ENCODE measurements at places on chromosomes 6 and 20.
A peak's percentile ranks its signal among the peaks of the same experiment; 100 is the strongest.

- peak; percentile 65 for DNase-seq
These were observed 90.9 kb downstream of the FOXO3 start for GRCh38 chr6:108651340-108652227.

GRCh38 chr6:38730140-38730862 lies 15.2 kb downstream of the DNAH8 start:
- peak; percentile 35 for DNase-seq

DNA sequence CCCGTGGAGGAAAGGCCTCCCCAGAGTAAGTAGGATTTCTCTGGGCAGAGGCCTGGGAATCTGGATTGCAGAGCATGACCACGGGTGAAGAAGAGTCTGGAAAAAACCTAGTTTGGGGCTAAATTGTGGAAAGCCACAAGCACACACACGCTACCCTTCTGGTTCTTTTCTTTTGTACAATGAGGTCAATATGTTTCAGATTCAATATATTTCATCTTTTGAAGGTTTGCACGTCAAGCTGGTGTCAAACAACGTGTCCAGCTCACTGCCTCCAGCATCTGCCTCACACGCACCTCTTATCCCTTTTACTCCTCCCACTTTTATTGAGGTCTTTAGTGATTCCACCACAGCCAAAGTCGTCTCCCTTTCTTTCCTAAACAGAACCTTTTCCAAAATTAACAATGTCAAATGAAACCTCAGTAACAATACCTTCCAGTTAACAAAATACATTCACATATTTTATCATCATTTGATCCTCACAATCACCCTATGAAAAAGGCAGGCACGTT lies 773 bp upstream of the EPB41L2 start:
- no peak for DNase-seq

- DNase-seq = peak; percentile 59
These were observed 42.9 kb upstream of the LRFN2 start for GRCh38 chr6:40630051-40630450.

DNA sequence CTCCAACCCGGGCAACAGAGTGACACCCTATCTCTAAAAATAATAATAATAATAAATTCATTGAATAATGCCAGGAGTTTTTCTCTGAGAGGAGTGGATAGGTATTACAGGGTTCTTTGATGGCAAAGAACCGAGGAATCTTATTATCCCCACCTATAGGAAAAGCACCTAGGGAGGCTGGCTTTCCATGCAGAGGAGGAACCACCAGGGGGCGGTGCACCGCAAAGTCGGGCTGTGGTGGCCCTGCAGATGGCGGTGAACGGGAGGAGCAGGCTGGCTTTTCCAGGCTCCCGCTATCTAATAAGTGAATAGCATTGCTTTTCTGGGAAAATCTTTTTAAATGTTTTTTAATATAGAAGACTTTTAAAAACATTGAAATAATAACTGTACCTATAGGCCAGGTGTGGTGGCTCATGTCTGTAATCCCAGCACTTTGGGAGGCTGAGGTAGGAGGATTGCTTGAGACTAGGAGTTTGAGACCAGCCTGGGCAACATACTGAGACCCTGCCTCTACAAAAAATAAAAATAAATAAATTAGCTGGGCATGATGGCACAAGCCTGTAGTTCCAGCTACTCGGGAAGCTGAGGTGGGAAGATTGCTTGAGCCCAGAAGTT lies 864.2 kb downstream of the KIF16B start:
- no peak for DNase-seq

DNA sequence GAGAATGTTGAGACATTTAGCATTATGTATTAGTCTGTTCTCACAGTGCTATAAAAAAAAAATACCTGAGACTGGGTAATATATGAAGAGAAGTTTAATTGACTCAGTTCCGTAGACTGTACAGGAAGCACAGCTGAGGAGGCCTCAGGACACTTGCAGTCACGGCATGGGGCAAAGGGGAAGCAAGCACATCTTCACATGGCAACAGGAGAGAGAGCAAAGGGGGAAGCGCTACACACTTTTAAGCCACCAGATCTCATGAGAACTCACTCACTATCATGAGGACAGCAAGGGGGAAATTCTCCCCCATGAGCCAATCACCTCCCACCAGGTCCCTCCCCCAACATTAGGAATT lies 26.8 kb upstream of the TFAP2A start:
- DNase-seq = no peak
